Right kidney (tissue), 9 donors: ENCODE measurements at places on chromosomes 5 and 9.

GRCh38 chr5:33894566-33894965 is 2.8 kb upstream of the ADAMTS12 start:
- DNase-seq, result no peak

- DNase-seq, result no peak
These were observed 49.3 kb downstream of the FAM169A start for GRCh38 chr5:74816875-74817274.

- DNase-seq, result no peak
These were observed 233.4 kb upstream of the ITGA1 start for GRCh38 chr5:52554293-52554692.

DNA sequence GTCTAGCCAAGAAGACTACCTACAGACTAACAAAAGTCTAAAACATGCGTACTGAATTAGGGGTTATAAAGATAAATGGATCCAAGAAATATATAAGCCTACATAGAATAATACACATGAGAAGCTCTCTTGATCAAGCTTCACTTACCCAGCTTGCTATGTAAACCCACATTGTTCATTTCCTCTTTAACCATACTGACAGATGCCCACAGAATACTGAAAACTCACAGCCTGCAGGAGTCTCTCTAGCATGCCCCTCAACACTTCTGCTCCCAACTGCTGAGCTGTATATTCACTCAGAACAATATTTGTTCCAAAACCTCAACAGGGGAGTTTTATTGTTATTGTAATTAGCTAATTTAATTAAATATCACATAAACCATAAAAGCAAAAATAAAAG is 52.4 kb downstream of the RFX3 start:
- DNase-seq, result no peak

- no peak for DNase-seq
These were observed 709.2 kb upstream of the WWC1 start for GRCh38 chr5:167582283-167582682.

DNA sequence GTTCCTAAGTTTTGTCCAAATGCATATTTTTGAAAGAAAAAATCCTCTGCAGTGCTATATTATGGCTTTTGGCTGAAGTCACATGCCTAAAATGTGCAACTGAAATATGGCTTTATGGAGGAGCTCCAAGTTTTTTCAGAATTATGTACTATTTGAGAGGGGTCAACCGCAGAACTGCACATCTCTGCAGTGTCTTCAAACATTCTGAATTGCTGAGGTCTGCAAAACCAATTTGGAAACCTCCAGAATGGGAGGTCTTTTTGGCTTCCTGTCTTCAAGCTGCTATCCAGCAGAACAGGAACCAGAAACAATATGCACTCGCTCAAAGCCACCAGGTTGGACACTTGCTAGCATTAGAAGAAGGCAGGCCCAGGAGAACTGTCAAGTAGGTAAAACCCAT is 376.0 kb upstream of the PAPPA start:
- no peak for DNase-seq

DNA sequence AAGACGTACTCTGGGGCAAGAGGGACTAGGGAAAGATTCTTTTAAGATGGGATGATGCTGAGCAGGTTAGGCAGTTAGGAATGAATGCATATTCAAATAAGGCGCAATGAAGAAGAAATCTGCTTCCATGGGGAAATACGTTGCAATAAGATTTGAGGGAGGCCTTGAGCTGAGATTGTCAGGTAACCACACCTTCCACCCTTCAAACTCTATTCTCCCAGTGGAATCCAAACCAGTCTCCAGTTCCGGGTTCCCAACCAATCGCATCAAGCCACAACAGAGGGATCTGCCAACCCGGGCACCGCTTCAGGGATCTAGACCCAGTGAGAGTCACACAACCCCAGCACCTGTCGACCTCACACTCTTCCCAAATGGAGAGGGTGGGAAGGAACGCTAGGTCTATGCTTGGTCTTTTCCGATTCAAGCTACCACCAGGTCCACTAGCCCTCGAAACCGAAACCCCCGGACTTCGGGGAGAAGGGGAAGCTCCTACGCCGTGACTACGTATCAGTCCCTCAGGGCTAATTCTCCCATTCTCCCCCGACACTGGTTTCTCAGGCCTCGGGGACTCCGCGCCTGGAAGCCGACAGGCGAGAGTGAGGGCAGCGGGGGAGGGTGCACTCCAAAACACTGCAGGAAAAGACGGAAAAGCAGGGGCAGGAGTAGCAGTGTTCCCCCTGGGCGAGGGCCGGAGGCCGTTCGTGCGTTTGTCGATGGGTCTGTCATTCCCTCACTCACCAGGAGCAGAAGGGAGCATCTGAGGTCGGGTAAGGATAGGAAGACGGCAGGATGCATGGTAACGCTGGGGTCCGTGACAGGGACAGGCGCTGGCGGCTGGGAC is 534 bp downstream of the ERP44 start:
- peak; percentile 85 for DNase-seq

DNA sequence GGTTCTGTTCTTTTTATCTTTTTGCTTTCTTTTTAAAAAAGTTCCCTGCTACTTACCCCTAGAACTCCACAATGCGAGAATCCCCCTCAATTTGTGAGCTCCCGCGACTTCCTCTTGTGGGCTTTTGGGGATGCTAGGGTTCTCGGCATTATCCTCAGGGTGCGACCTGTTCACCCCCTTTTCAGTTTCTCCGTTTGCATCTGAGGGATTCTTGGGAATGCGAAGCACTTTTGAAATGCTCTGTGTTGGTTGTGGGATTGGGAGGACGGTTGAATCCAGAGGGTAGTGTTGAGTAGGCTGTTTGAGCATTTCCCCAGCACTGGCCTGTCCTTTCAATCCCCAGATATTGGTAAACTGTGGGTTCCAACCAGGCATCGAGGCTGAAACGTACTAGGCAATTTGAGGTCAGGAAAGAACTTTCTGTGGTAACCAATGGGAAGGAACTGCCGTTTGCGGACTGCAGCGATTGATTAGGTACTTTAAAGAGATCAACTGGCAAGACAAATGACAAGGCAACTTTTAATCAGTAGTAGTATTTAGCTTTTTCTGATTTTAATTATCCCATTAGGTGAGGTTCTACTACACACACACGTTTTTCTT is 415 bp downstream of the XRCC4 start:
- DNase-seq, result peak; percentile 69

DNA sequence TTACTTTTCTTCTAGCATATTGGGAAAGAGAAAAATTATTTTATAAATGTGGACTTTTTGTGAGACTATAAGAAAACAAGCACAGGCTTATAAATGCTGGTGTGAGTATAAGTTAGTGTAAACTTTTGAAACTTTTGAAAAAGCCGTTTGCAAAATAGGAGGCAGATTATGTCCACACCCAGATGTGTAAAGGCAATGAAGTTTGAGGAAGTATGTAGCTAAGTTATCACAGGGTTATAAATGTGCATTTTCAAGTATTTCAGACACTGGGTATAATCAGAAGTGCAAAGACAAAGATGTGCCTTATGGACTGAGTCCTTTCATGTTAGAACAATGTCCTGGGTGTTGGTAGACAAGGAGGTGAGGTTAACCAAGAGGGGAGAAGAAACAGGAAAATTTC is 85.5 kb downstream of the ANXA1 start:
- no peak for DNase-seq

- DNase-seq, result no peak
These were observed 204.8 kb downstream of the TLE4 start for GRCh38 chr9:79776581-79776980.

- no peak for DNase-seq
These were observed 256.8 kb upstream of the TNC start for GRCh38 chr9:115374724-115375268.

- DNase-seq, result no peak
These were observed 38.7 kb downstream of the NIM1K start for GRCh38 chr5:43230707-43231106.

DNA sequence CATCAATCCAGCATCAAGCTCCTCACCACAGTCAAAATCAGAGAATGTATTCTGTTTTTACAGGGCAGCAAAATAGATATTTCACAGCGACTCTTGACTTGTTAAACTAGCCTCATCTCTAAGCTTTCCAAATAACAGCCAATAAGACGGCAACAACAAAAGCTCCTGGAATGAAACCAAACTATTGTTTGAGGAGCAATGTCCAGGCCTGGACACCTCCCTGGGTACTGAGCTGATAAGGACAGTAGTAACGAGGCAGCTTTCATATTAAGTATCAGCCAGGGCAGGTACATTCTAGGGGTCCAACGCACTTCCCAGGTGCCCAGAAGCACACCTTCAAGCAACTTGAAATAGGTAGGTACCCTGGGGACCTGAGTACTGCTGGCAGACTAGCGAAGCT is 260.3 kb downstream of the ENC1 start:
- no peak for DNase-seq

DNA sequence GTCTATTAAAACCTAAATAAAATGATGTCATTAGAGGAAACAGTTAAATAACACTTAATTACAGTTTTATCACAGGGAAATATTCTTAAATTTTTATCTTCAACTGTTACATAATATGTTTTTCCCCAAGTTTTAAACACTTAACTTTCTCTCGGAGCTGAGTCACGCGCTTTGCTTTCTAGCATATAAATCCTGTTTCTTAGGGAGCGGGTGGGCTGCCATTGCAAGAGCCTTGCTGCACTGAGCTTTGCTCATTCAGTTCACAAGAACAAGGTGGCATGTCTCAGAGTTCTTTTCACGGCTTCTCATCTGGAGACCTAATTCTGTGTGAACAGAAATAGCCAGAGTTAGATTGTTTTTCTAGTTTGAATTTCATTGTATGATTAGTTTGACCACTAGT is 166.1 kb downstream of the ZSWIM6 start:
- no peak for DNase-seq

GRCh38 chr9:109602987-109603386 is 104.9 kb upstream of the PTPN3 start:
- DNase-seq, result no peak

DNA sequence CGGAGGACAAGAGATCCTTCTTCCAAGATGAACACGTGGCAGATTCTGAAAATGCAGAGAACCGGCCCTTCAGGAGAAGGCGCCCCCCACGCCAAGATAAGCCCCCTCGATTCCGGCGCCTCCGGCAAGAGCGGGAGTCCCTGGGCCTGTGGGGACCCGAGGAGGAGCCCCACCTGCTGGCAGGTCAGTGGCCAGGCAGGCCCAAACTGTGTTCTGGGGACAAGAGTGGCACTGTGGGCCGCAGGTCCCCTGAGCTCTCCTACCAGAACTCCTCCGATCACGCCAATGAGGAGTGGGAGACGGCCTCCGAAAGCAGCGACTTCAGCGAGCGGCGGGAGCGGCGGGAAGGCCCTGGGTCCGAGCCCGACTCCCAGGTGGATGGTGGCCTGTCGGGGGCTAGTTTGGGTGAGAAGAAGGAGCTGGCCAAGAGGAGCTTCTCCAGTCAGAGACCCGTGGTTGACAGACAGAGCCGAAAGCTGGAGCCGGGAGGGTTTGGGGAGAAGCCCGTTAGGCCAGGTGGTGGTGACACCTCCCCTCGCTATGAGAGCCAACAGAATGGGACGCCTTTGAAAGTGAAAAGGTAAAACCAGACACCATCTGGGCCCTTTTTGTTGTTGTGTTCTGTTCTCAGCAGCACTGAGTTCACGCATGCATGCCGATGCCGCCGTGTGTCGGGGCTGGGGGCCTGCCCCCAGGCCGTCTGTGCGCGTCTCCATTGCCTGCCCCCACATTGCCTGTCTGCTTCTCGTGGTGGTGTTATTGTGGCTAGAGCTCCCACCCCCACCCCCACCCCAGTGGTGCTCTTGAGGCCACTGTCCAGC is 26.6 kb upstream of the POMT1 start:
- no peak for DNase-seq

DNA sequence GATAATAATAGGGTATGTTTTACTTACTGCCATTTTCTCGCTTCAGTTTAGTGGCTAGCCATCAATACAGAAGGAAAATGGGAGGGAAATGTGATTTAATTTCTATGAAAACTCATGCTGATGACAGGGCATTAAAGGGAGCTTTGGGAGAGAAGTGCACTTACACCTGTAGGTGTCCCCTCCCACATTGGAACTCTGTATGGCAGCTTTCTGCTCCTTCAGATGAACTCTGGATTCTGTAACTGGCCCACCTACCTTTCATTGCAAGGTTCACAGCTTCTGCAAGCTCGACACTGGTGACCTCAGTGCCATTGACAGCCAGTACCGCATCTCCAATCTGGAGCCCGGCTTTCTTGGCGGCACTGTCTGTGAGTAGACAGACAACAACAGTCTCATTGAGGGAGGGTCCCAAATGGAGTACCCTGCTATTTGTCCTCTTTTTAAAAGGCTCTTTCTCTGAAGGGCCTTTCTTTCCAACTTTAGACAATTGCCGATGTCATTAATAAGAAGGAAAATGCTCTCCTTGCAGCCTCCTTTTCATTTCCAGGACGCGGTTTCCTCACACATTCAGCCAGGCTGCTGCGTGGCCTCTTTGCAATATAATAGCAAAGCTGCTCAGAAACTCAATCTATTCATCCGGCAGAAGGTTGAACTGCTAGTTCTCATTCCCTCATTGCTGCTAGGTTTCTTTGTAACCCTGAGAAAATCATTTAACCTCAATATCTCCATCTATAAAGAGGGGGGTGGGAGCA is 63.6 kb downstream of the NUDT12 start:
- DNase-seq, result no peak

DNA sequence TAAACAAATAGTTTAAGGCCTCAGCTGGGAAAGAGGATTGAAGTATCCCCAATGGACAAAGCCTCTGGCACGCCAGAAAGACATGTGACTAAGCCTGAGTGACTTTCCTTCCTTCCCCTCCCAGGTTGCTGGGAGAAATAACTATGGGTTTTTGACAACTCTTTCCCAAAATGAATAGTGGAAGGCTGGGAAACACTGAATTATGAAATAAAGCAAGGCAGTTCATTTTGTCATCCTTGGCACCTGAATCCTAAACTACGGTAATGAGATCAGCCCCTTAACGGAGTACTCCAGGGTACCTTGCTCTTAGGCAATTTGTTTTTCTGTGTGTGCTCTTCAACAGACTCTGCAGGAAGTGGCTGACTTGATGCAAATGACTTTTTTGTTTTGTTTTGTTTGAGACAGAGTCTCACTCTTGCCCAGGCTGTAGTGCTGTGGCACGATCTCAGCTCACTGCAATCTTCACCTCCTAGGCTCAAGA is 75.2 kb downstream of the LMNB1 start:
- DNase-seq, result no peak

DNA sequence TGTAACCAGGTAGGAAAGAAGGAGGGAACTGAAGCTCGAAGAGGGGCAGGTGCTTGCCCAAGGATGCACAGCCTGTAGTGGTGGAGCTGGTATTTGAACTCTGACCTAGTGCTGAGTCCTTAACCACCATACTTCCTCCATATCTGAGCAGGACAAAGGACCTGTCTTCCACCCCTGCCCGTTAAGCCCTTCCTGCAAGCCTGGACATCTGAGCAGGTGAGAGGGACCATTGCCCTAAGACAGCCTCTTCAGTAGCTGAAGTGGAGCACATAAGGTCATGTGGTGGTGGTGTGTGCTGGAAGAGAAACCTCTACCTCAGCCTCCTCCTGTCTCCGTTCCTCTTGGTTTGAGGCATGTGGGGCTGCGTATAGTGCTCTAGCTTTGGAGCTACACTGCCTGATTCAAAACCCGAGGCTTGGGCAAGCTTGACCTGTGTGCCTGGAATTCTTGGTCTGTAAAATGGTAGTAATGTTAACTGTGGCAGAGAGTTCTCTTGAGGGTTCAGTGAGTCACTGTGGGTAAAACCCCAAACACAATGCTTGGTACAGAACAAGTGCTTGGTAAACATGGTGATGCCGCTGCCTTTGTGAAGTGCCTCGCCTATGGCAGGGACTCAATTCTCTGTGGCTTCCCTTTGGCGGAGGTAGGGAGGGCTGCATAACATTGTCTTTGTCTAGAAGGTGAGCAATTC is 7.4 kb downstream of the GALNT10 start:
- no peak for DNase-seq

- DNase-seq, result no peak
These were observed 21.8 kb downstream of the SLIT3 start for GRCh38 chr5:169279125-169279524.

- no peak for DNase-seq
These were observed 9.9 kb downstream of the GFPT2 start for GRCh38 chr5:180343110-180343830.

- no peak for DNase-seq
These were observed 139.7 kb upstream of the PCA3 start for GRCh38 chr9:76624391-76625048.
